ENCODE measurements at places on chromosomes 3 and 15.

DNA sequence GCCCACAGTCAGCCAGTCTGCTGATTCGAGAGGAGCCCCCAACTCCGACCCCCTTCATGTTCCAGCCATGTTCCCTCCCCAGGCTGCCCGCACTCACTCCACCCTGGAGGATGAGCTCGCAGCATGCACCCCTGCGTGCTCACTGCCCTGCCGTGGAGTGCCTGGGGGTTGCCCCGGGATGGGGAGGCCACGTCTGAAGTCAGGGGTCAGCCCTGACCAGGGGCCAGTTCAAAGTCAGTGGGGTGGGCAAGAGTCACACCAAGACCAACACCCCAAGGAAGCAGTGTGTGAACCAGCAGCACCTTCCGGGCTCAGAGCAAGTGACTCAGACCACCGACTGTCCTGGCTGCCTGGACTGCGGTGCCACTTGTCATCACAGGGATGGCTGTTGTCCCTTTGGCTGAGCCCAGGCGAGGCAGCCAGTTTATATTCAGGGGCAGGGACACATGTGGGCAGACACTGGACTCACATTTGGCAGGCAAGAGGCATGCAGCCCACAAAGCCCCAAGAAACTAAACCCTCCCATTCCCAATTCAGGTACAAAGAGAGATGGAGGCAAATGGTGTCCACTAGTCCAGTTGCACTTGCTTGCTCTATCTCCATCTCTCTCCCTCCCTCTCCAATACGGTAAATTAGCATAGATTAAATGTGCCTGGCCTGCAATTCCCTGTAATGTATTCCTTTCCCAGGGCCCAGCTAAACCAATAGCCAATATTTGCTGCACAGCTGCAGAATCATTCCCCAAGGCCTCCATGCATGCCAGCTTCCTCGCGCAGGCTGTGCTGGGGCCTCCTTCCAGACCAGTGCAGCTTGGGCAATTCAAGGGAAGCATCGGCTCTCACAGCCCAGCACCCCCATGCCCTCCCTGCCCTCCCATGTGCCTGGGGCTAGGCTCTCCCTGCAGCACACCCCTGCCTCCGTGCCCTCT, 135.7 kb upstream of the IQSEC1 start:
- no peak for DNase-seq

- no peak for DNase-seq
Observed at GRCh38 chr3:67516496-67516895, 137.9 kb downstream of the SUCLG2 start.

GRCh38 chr3:33433843-33434242, 6.4 kb downstream of the UBP1 start:
- no peak for DNase-seq

DNA sequence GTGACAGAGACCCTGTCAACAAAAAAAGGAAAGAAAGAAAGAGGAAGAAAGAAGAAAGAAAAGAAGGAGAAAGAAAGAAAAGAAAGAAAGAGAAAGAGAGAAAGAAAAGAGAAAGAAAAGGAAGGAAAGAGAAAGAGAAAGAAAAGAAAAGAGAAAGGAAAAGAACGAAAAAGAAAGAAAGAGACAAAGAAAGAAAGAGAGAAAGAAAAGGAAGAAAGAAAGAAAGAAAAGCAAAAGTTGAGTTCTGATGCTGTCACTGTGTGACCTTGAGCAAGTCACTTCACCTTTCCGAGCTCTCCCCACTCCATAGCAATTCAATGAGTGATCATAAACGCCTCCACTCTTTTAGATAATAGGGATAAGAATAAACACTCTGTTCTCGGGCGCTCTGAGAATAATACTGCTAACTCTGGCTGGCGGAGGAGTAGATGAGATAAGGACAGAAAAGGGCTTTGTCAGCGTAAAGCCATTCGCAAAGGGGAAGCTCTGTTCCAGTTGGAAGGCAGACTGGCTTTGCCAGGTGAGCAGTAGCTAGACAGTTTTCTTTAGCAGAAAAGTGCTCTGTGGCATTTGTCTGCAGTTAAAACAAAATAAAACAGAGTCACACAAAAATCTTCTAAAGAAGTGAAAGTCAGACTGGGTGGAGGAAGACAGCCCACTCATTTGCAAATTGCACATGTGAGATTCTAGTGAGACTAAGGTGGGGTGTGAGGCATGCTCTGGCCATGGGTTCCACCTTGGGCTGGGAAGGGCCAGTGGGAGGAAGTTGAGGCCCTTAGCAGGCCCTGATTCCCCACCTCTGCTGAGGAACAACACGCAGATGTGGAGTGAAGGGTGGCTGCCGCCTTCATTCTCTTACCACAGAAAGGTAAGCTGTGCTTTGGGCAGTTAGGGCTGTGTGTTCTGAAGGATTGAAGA, 9.6 kb upstream of the FLNB start:
- no peak for DNase-seq

- no peak for DNase-seq
Observed at GRCh38 chr3:73045391-73045790, 16.1 kb upstream of the EBLN2 start.

DNA sequence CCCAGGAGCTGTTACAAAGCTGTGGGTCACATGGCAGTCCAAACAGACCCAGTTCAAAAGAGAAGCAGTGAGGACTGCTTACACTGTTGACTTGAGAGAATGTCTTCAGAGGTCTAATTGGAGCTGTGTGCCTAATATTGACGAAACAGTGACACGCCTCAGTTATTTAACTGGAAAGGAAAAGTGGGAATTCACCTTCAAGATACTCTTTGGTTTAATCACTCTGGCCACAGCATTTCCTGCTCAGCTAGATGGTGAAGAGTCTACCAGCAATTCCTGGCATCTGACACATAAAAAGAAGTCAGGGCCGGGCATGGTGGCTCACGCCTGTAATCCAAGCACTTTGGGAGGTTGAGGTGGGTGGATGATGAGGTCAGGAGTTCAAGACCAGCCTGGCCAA, 326.4 kb downstream of the SV2B start:
- DNase-seq: no peak

DNA sequence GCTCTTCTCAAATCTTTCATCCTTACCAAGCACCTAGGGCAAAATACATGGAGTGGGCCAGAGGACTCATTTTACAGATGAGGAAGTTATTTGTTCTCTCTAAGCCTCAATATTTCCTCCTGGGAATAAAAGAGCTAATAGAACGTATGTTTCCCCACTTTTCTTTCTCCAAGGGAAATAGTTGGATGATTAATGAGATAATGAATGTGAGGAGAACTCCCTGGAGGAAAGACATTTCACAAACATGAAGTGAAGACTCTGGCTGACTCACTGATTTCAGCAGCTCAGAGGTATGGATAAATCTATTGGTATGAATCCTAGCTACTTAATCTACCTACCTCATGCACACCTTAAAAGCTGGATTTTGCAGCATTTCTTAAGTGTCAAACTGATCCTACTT, 98.4 kb downstream of the ECT2 start:
- DNase-seq: no peak

DNA sequence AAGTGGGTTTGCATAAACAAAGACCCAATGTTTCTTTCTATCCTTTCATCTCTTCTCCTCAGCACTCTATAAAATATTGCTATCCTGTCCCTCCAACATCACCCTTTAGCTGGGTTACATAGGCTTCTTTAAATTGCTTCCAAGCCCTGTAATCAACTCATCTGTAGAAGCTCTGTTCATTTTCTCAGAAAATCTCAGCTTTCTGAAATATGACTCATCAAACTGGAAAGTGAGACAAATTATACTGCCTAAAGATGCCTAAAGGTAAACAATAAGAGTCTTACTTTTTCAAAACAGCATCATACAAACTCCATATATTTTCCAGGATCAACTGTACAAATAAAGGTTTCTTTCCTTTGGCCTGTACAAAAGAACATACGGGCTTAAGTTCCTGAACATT, 33.8 kb downstream of the EFL1 start:
- no peak for DNase-seq

DNA sequence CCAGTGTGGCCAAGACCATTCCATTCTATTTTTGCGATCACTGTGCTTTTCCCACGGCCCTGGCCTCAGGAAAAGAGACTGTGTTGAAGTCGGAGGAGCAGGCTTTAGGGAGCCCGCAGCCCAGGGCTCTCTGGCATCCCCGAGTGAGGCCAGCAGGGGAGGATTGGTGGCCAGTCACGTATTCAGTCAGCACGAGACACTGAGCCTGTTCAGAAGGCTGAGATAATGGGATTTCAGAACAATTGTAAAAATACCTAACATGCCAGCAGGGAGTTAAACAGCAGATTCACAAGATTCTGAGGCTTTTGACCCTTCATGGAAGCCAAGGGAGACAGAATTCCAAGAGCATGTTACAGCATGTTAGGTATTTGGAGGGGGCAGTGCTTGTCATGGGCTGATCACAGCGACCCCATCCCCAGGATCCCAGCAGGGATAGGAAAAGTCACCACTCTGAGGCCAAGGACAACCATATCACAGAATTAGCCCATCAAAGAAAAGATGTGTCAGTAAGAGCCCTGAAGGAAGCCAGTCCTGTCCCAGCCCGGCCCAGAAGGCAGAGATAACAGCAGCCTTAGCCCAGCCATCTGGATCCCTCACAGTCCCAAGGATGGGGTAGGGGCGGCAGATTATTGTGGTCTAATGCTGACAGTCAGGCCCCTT, 40.6 kb downstream of the AMOTL2 start:
- DNase-seq: no peak

DNA sequence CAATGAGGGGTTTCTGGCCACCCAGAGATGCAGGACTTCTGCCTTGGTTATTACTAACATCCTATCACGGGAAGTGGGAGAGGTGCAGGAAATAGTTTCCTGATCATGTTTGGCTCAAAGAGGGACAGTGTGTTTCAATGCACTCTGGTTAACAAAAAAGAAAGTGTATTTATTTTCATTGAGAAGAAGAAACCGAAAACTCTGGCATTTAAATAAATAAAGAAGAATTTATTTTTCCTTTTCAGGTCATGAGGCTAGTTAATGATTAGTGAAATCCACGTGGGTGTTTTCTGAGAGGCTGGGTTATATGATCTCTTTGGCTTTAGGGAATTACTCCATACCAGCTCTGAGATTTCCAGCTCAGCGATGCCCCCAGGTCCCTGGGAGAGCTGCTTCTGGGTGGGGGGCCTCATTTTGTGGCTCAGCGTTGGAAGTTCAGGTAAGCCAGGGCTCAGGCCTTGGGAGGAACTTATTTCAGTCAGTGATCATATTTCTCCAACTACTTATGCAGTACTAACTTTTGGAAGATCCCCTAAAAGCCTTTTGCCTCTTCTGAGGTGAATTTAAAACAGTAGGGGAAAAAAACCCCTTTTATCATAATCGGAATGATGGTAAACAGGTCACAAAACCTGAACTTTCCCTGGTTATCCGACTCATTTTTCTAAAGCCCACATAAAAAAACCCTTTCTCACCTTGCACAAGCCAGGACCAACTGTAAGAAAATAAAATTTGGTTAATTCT, at the start of gene PLA1A:
PLA1A (plus strand) TSS at position 338 of the 741 bp plus-strand sequence; CDS start at position 367, 29 bp downstream.
- DNase-seq: no peak
